ENCODE measurements at places on chromosomes 12 and 14. TPM values are rescaled to one million over a fixed set of nuclear protein-coding genes. Genes with fewer than 3 reads are reported as not detected.
A peak's percentile ranks its signal among the peaks of the same experiment; 100 is the strongest.

CRACR2A gene
- total RNA-seq: 15.9 TPM

DNA sequence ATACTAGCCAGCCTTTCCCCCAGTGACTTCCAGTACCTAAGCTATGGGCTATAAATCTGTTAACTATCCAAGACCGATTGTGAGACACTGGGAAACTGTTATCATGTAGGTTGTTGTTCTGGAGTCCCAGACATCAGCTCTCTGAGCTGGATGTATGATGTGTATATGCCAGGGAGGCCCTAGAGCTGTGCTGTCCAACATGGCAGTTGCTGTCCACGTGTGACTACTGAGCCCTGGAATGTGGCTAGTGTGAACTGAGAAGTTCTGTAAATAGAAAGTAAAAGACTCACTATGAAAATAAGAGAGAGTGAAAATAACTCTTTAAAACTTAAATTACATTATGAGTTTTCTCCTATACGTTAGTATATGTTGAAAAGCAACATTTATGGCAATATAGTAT, 755.8 kb upstream of the FBXO33 start:
- DNase-seq: no peak

GRCh38 chr12:44507461-44507860, 368.7 kb downstream of the NELL2 start:
- DNase-seq: no peak

GRCh38 chr12:130973109-130973508, 19.4 kb downstream of the ADGRD1 start:
- DNase-seq: no peak

DNA sequence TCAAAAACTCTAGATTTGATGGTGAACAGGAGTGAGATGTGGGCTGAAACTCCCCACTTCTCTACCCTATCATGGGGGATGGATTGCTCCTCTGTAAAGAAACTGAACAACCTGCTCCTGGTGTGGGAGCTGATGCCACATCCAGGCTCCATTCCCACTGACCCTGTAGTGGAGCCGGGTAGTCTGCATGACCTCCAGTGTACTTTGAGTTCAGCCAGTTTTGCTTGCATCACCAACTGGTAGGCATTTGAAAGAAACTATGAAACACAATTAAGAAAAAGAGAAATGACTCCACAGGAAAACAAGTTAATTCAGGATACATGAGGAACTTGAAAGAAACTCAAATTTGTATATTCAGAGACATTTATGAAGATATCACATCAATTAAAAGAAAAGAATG, 27.3 kb upstream of the EMP1 start:
- no peak for DNase-seq

DNA sequence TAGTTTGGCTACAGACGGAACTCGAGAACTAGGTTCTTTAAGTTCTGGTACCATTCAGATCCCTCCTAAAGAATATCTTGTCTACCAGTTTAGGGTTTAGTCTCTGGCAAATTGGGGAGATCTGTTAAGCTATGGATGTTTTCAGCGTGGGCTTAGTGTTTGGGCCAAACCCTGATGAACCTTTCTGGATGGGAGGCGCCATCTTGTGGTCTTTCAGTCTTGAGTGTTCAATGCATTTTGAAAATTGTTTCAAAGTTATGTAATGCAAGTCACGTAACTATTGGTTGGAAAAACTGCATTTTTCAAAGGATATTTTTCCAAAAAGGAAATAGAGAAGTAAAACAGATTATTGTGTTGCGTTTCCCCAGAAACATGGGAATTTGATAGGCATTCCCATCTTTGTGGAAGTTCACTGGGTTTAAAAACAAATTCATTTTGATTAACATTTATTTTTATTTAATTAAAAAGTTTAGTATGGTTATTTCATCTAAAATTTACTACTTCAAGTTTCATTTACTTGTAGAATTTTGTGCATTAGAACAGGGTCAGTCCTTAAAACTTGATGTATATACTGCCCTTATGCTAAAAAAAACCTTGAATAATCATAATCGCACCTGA, 169.0 kb downstream of the PRIMA1 start:
- peak; percentile 43 for DNase-seq

- DNase-seq: peak; percentile 67
Observed at GRCh38 chr12:7092229-7092985, at the start of gene C1R. C1R (minus strand) TSS chr12:7092445; CDS start chr12:7092388, 57 bp downstream.

GRCh38 chr14:100442498-100443490, 119.7 kb downstream of the SLC25A47 start:
- no peak for DNase-seq

DNA sequence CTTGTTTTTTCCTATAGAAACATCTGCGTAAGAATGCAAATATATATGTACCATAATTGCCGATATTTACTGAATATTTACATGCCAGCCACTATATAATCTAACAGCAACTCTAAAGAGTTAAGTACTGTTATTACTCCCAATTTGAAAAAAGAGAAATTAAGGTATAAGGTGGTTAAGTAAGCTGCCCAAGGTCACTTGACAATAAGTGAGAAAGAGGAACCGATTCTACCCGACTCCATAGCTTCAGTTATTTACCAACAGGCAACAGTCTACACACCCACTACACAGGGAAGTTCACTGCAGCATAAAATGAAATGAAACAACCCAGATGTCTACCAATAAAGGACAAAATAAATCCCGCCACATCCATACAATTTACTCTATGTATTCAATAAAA, 1.1 kb downstream of the MIS18BP1 start:
- peak; percentile 39 for DNase-seq

- DNase-seq: no peak
Observed at GRCh38 chr12:96906498-96906848, 584 bp upstream of the NEDD1 start.

Data from endothelial cell of umbilical vein (primary cell).